ENCODE measurements at places on chromosomes 3 and 15.

- DNase-seq = no peak
Measured at GRCh38 chr3:100563228-100563627, 46.2 kb upstream of the ADGRG7 start.

- no peak for DNase-seq
Measured at GRCh38 chr3:46952813-46953212, 23.7 kb downstream of the CCDC12 start.

- DNase-seq = no peak
Measured at GRCh38 chr3:185549651-185550111, 2.7 kb downstream of the LIPH start.

DNA sequence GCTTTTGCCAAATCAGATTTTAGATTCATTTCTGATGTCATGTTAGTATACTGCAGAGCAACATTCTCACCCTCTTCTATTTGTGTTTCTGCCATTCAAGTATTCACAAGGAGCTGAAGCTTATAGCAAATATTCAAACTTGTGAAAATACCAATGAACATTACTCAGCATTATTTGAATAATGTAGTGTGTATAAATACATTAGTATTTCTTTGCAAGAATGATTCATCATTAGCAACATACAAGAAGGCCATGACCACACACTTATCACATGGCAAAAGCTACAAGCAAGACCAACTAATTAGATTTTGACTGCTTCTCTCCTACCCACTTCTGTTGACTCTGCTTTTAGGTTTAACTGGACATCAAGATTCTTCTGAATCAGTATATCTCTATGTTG is 124.9 kb downstream of the IGSF11 start:
- DNase-seq = no peak

DNA sequence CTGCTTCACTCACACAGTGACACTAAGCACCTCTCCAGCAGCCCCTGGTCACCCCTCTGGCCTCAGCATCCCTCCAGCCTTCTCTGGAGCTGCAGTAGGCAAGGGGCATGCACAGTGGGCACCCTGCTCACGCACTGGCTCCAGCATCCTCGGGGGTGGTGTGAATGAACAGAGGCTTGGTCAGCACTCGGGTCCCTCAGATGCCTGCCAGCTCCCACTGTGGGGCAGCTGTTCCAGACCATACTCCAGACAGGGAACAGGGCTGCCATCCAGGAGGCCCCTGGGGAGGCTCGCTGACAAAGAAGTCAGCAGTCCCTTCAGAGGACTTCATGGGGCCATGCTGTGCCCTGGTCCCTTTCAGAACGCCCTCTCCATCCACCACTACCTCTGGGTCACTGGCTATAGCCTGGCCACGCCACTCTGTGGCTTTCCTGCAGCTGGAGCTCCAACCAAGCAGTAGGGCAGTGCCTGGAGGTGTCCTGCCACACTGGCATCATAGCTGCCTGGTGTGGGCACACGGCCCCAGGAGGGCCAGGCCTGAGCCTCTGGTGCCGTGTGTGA is 26.3 kb downstream of the ALS2CL start:
- DNase-seq = no peak

DNA sequence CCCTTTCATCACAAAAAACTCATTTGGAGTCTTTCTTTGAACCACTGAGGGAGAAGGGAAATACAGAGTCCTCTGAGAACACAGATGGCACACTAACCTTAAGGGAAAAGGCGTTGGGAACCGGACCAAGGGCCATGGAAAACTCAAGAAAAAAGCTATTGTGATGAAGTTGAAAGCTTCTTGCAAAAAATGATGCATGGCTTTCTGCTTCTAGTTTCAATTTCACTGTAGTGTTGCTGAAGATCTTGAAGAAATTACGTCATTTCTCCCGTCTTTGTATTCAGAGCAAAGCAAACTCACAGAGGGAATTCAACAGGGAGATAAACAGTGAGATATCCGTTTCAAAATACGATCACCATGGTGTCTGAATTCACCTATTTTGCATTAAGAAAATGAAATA is 642.3 kb upstream of the ADAMTS9 start:
- no peak for DNase-seq

DNA sequence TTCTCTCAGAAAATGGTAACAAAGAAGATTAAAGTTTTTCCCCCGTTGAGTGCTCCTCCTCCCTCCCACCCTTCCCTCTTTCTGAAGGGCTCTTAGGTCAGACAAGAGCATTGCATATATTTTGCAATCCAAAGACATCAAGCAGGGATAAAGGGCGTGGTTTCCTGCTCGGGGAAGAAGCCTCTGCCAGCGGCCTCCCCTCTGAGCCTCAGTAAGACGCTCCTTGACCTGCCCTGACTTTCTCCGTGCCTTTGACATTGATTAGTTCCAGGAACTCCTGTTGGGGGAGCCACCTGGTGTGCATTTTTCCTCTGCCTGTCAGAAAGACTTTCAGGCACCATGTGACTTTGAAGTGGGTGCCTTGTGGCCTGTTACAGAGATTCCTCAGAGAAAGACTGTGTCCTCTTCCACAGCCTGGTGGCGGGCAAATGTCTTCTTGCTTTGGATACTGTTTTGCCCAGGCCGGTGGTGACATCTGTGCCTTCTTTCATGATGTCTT is 87.2 kb upstream of the TBL1XR1 start:
- peak; percentile 36 for DNase-seq
